ENCODE measurements at places on chromosomes 2 and 18.

GRCh38 chr2:12587228-12587627, 129.5 kb upstream of the TRIB2 start:
- DNase-seq = no peak

- DNase-seq = no peak
These were observed 42.1 kb downstream of the DIPK1C start for GRCh38 chr18:74414953-74415515.

- DNase-seq = no peak
These were observed 85.3 kb upstream of the ACVR2A start for GRCh38 chr2:147759536-147759935.

GRCh38 chr2:98524168-98524567, 79.5 kb downstream of the INPP4A start:
- DNase-seq = no peak

- DNase-seq = no peak
These were observed 67.0 kb downstream of the SP3 start for GRCh38 chr2:173898178-173898668.

- DNase-seq = no peak
These were observed 12.4 kb downstream of the ATOH8 start for GRCh38 chr2:85766229-85766628.

DNA sequence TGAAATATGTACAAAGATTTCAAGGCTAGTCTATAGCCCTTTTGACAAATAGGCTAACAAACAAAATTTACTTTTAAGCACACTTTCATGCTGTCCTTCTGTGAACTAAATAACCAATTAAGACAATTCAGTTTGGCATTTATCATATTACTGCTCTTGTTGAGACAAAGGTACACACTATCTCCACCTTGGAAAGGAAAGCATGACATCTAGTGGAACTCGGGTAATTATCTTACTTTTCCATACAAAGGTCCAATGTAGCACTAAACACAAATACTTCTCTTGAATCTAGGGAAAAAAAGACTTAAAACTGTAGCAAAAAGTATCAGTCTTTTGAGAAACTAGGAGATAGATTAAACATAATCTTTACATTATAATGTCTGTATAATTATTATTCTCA, 125.0 kb upstream of the CD226 start:
- no peak for DNase-seq

GRCh38 chr2:39607538-39608262, 58.0 kb upstream of the TMEM178A start:
- no peak for DNase-seq

DNA sequence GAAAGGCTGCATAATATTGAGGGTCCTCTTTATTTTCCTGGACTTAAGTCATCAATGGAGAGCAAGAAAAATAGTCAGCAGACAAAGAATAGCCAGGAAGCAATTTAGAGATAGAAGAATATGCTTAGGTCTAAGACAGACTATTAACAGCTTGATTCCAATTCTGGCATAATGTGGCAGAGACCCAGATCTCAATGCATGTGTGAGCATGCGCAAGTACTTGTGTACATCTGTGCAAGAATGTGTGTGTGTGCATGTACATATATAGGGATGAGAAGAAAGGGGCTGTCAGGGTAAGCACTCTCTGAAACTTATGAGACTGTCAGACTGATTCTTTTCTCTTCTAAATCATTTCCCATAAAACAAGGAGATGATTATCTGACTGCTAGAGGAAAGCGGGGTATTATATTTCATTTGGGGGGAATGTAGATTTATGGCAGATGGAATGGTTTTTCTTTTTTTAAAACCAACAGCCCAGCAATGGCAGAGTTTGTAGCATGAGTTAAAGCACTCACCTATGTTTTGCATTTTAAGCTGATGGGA, 381.3 kb upstream of the SPRED2 start:
- no peak for DNase-seq

DNA sequence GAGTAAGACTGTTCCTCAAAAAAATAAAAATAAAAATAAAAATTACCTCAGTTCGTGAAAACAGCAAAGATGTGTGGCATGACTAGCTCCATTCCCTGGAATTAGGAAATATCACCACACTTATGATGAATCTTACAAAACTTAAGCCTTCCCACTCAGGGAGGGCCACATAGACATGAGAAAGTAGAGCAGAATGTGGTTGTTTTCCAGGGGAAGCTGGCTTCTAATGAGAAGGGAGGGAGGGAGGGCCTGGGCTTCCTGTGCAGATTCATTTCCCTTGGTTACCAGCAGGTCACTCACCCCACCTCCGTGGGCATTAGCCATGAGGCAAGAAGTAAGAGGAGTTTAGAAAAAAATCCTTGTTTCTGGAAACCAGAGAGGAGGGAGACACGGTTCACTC, 95.9 kb upstream of the RMDN2 start:
- DNase-seq = no peak

GRCh38 chr18:25062720-25063119, 289.2 kb downstream of the ZNF521 start:
- no peak for DNase-seq

- DNase-seq = no peak
These were observed 85.0 kb downstream of the WDSUB1 start for GRCh38 chr2:159201360-159202063.

DNA sequence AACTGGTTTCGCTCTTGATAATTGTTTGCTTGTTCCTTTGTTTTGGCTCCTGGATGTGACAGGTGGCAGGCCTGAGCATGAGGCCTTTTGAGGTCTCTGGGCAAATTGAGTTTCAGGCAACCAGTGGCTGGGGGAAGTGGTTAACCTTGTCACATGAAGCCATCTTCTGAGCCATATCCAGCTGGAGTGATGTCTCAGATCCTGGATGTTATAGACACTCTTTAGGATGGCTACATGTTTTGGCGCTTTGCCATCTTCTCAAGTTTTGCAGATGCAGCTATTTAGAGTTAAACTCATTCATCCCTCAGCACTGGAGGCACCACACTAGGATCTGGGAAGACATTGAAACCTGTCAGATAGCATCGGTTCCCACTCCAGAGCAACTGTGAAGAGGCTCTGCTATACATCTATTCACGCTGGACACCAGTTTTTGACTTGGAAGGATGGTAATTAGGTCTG, 25.3 kb upstream of the TACR1 start:
- DNase-seq = no peak
